Activated CD8-positive, alpha-beta memory T cell treated with anti-CD3 and anti-CD28 coated beads for 1 hour (primary cell): ENCODE measurements at places on chromosomes 3 and 15.

GRCh38 chr3:159249472-159250174, 447.8 kb downstream of the MFSD1 start:
- DNase-seq = no peak

DNA sequence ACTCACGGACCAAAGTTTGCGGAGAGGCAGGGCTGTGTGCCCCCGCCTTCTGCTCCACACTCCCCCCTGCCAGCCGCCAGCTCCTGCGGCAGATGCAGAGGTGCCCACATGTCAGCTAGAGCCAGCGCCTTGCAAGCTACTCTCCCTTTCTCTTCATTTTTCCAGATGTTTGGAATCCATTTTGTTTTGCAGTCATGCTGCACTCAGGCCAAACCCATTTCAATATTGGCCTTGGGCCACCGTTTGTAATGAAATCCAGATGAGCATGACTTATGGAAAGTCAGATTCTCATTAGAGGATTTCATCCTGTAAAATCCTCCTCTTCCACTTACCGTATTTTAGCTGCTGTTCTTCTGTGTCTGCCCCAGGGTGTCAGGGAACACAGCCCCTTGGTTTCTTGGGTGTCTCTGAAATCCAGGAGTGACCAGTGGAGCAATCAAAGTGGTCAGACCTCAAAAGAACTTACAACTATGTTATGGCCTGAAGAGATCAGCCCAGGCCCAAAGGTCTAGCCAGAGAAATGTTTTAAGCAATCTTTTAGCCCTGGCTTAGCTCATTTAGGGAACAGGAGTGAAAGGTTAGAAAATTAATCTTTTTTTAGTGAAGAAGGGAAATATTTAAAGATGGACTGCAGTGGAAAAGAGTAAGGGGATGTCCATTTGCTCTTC, 65.8 kb downstream of the AAGAB start:
- DNase-seq = no peak

DNA sequence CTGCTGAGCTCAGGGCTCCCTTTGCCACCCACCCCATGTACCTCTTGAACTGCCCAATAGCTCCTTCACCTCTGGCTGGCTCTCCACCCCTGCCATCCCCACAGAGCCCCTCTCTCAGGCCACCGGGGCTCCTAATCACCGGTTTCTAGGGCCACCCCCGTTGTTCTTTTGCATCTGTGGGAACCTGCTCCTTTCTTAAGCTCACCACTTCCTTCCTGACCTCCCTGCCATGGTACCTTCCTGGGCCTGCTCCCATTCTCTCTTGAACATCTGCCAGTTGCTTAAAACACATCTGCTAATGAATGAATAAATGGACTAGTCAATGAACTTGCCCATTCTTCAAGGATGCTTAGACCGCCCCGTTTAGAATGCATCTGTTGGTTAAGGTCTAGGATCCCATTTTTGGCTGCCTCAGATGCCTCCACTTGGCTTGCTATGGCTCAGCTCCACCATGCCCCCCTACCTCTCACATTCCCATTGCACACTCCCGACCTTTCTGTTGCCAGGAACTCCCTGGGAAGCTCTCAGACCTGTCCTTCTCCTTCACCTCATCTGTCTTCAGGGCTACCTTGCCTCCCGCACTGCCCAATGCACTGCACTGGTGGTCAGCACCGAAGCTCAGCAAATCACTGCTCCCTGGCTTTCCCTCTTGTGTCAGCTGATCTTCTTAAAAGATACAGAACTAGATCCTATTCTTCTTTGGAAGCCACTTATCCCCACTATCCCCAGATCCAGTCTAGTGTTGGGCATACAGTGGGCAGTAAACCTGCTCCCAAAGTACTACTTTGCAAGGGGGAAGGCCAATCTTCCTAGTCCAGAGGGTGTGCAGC, 9.1 kb downstream of the AMOTL2 start:
- DNase-seq = no peak

DNA sequence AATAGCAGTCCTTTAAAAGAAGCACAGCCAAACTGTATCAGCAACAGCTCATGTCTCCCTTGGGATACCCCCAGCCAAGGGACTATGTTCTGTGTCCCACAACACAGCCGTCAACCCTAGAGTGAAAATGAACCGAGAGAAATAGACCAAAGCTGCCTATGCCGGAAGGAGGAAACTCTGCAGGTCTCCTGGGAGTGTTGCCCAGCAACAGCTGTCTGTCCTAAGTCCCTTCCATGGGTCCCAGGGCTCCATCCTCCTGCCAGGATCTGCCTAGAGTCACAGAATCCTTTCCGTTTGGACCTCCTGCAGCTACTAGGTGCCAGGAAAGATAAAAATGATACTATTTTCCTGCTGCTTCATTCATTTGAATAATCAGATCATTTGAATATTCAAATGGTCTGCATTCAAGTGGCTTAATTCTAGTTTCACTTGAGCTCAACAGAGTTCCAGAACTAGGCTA, 53.1 kb downstream of the TRANK1 start:
- no peak for DNase-seq

GRCh38 chr3:15306979-15307359, 25.4 kb downstream of the SH3BP5 start:
- no peak for DNase-seq
